ENCODE measurements at places on chromosomes 5 and 9. TPM values are rescaled to one million over a fixed set of nuclear protein-coding genes. Genes with fewer than 3 reads are reported as not detected.
A peak's percentile ranks its signal among the peaks of the same experiment; 100 is the strongest.

UBAC1 gene
- polyA plus RNA-seq, result 33.9 TPM

PCDHB13 gene
- polyA plus RNA-seq, result 0.26 TPM

AQP3 gene
- 12.2 TPM for polyA plus RNA-seq

GRCh38 chr9:91775011-91775707, 174.9 kb downstream of the ROR2 start:
- peak; percentile 58 for DNase-seq

DNA sequence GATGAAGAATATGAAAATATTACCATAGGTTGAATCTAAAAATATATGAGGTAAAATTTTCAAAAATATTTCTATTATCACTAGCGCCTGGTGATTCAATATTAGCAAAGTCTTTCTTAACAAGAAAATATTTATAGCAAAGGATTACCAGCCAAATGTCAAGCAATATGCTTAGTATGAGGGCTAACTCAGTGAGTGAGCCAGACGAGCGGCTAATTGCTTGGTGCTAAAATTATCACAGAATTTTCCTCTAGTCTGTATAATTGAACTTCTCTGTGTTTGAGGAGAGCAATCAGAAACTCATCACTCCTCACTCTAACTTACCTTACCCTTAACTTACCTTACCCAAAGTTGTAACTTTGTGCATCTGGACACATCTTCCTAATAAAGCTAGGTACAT, 304.9 kb upstream of the PRR16 start:
- no peak for DNase-seq

DNA sequence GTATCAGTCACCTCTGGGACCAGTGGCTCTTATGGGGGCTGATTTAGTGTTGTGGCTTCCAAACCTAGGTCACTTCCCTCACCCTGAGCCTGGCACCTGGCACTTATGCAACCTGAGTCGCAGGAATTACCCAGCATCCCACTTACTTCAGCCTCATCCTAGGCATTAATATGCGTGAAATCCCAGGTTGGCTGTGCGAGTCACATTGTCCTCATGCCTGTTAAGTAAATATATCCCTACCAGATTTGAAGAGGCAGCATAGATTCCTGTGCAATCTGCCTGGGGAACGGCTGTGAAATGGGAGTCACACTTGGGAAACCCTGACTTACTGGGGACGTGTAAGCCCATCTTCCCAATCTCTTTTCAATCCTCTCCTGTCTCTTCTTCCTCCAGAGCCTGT, 42.7 kb upstream of the AKNA start:
- DNase-seq, result no peak

DNA sequence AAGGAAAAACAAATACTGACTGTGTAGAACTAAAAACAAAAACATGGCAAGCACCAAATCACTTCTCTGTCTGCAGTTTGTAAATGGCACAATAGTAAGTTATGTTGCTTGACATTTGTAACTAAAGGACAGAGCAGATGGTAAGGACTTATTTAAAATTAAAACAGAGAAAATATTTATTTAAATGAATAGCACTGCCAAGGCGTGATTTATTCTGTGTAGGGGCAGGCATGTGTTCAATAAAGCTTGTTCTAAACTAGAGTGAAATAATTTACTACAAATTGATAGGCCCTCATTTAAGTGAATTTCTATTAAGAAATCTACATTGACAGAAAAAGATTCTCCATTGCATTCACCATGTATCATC, 231.5 kb downstream of the CYLC2 start:
- no peak for DNase-seq

- DNase-seq, result peak; percentile 82
Measured at GRCh38 chr5:154366353-154366752, 79.4 kb upstream of the SAP30L start.

DNA sequence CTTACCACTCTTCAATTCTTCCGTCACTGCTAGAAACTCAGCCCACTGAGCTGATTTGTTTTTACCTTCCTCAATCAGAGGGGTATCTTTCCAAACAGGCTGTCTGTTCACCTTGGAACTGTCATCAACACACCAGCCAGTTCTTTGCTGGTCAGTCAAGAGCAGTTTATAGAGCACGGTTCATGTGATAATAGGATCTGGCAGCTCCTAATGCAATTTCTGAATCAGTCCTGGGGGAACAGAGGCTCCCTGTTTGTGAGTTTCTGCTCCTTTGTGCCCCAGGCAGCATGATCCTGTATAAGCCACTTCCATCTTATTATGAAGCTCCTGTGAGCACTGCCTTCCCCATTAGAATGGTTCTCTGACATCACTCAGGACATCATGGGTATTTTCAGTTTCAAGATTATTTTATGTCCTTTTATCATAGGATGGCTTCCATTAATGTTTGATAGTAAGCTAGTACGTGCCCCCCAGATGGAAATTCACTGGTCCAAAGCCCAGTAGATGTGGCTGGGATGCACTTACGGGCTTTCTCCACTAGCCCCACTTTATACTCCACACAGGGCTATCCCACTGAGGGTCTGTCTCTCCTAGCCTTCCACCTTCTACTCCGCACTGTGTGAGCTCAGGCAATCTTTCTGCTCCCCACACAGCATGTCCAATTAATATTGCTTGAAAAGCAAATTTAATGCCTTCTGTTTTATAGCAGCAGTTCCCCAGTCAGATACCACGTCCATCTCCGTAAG, 85.5 kb upstream of the SPIN1 start:
- DNase-seq, result no peak

DNA sequence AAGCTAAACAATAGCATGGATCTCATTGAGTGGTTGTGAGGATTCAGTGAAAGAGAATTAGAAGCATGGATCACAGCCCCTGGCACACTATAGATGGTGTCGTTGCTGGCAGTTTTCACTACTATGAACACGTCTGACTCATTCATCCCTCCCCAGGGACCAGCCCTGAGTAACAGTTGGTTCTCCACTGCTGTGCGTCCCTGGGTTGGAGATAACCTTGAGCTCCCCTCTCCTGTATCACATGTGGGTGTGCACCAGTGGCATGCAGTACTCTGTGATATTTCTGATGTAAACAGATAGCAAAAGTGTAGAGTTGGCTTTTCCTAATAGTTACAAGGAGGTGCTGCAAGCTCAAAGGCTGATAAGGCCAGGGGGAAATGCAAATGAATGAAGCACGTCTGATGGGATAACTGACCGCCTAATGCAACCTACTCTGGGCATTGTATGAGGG, 8.8 kb upstream of the LCP2 start:
- DNase-seq, result peak; percentile 0

GRCh38 chr9:95836072-95836471, 39.4 kb upstream of the ERCC6L2 start:
- DNase-seq, result peak; percentile 68

DNA sequence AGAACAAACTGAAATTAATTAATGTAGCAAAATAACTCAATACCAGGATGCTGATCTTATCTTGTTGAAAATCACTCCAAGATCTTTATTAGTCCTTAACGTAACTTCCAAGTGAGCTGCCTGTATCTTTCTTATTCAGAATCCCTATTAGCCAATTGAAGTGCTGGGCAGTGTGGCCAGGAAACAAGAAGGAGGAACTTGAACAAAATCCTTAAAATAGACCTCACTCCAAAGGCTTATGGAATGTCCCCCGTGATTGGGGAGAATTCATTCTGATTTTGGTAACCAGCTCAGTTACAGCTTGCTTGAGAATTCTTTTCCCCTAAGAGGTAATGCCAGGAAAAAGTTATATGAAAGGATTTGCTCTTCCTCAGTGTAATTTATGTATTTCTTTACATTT, 171.0 kb downstream of the DEPDC1B start:
- no peak for DNase-seq

GRCh38 chr9:134222018-134222573, 57.7 kb upstream of the RNU6ATAC start:
- DNase-seq, result no peak

- peak; percentile 32 for DNase-seq
Measured at GRCh38 chr9:96383165-96383942, at the start of gene SLC35D2. TSS of gene SLC35D2 (minus strand) at chr9:96383711. CDS start at chr9:96383634, 77 bp downstream.

- no peak for DNase-seq
Measured at GRCh38 chr9:95733741-95734666, 141.5 kb upstream of the ERCC6L2 start.

Data from IMR-90 (cell line).